T-cell (primary cell): ENCODE measurements at places on chromosomes 6 and 20.

- no peak overlapping the region for H3K4me3 ChIP-seq
- no peak for DNase-seq
- no peaks in the 10 kb centered on the region for H3K36me3 ChIP-seq
- peaks cover 4% of the 10 kb centered on the region for H3K4me1 ChIP-seq
These were observed 29.1 kb downstream of the GPX6 start for GRCh38 chr6:28486533-28486932.

DNA sequence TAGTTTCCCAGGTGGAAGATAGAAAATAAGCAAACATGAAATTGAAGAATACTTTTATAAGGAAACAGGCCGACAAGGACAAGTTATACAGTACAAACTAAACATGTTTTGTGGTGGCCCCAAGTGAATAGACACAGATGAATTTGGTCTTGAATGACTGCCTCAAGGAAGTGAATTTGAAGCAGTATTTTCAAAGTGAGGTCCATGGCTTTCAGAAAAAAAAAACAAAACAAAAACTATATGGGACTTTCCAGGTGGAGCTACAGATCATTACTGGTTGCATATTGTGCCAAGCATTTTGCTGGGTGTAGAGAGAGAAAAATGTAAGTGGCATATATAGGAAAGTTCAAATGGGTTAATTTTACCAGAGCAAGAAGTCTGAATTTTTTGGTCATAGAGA, 68.8 kb downstream of the CYB5R4 start:
- H3K27ac ChIP-seq = no peak overlapping the region
- no peak for DNase-seq
- no peaks in the 10 kb centered on the region for H3K36me3 ChIP-seq
- H3K27me3 ChIP-seq = no peaks in the 10 kb centered on the region
- H3K4me3 ChIP-seq = no peak overlapping the region

DNA sequence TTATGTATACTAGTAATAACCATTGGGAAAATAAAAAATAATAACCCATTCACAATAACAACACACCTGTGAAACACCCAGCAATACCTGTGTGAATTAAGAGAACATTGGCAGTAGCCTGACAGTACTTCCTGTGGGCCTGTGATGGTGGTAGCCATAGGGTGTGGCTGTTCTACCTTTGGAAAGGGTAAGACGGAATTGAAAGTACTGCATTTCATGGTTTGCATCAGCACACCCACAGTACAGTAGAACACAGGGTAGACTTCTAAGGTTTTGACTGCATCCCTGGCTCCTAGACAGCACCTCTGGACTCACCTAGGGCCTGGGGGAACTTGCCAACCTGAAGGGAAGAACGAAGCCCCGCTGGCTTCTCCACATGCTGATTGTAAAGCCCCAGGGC, 279.8 kb downstream of the HTR1B start:
- no peak for DNase-seq
- no peaks in the 10 kb centered on the region for H3K4me1 ChIP-seq
- H3K27ac ChIP-seq = no peak overlapping the region

GRCh38 chr20:36491901-36492617, 49.3 kb upstream of the MYL9 start:
- peak; percentile 58 for DNase-seq
- H3K4me3 ChIP-seq = peak overlapping the region; percentile 39
- peak overlapping the region; percentile 90 for H3K27ac ChIP-seq
- peaks cover 12% of the 10 kb centered on the region for H3K36me3 ChIP-seq

- H3K36me3 ChIP-seq = no peaks in the 10 kb centered on the region
- DNase-seq = no peak
- peaks cover 6% of the 10 kb centered on the region for H3K27me3 ChIP-seq
- H3K4me1 ChIP-seq = no peaks in the 10 kb centered on the region
- no peak overlapping the region for H3K27ac ChIP-seq
These were observed 127.0 kb downstream of the PKHD1 start for GRCh38 chr6:51960419-51960818.

- H3K27ac ChIP-seq = no peak overlapping the region
- no peak for DNase-seq
- H3K36me3 ChIP-seq = no peaks in the 10 kb centered on the region
- H3K27me3 ChIP-seq = no peaks in the 10 kb centered on the region
- H3K4me1 ChIP-seq = peaks cover 9% of the 10 kb centered on the region
These were observed 17.5 kb downstream of the CEBPB start for GRCh38 chr20:50208085-50208491.

- no peak overlapping the region for H3K27ac ChIP-seq
- H3K27me3 ChIP-seq = no peaks in the 10 kb centered on the region
- DNase-seq = no peak
- no peak overlapping the region for H3K4me3 ChIP-seq
- H3K4me1 ChIP-seq = no peaks in the 10 kb centered on the region
- H3K36me3 ChIP-seq = no peaks in the 10 kb centered on the region
These were observed 21.6 kb downstream of the ADGRG6 start for GRCh38 chr6:142323377-142323776.

DNA sequence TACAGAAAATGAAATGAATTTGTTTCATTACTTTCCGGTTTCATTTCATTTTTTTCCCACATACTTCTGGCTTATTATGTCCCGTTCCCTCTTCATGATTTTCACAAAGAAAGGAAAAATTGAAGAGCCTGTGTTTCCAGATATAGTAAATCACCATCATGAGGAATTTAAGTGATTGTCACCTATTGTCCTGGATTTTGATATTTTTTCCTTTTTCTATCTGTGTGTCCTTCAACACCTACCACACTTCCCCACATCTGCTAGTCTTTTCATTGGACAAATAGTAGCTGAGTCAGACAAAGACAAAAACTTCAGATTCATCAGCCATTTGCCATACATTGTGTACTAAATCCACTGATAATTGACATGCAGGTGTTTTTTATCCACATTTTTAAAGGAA, 258.2 kb upstream of the HSF2 start:
- H3K27ac ChIP-seq = no peak overlapping the region
- no peaks in the 10 kb centered on the region for H3K36me3 ChIP-seq
- no peaks in the 10 kb centered on the region for H3K4me1 ChIP-seq
- no peak for DNase-seq
- no peaks in the 10 kb centered on the region for H3K27me3 ChIP-seq
- no peak overlapping the region for H3K4me3 ChIP-seq

DNA sequence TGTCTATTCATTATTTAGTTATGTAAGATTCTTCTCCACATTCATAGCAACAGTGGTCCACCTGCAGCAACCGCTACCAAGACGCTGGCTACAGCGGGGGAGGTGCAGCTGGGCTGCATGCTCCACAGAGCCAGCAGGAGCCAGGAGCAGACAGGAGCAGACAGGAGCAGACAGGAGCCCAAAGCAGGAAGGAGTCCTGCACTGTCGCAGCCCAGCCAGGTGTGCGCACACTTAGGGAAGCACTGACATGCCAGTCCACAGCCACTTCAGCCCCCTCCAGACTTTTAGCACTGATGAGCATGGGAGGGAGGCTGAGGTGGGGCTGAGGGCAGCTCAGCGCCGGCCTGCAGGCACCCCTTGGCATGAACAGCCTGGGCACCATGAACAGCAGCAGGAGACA, 19.6 kb downstream of the KIF16B start:
- H3K27ac ChIP-seq = no peak overlapping the region
- no peaks in the 10 kb centered on the region for H3K36me3 ChIP-seq
- H3K4me1 ChIP-seq = no peaks in the 10 kb centered on the region
- no peak overlapping the region for H3K4me3 ChIP-seq
- DNase-seq = no peak
- no peaks in the 10 kb centered on the region for H3K27me3 ChIP-seq

- no peak for DNase-seq
- H3K4me1 ChIP-seq = peaks cover 14% of the 10 kb centered on the region
- no peak overlapping the region for H3K27ac ChIP-seq
- no peaks in the 10 kb centered on the region for H3K27me3 ChIP-seq
These were observed 249.5 kb downstream of the SOX4 start for GRCh38 chr6:21842875-21843645.

DNA sequence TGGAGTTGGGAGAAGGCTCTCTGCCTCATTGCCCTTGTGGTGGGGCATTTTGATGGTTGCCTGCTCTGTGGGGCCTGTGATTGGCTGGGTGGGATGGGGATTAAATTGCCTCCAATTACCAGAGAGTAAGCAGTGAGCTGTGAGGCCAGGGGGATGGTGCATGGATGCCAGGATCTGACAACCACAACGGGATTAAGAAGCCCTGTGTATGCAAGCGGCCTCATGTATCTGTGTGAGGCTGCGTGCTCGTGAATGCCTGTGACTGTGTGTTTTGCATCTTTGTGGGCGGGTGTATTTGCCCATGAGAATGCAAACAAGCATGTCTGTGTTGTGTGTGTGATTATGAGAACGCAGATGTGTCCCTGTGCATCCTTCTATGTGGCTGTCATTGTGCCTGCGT, 46.1 kb downstream of the CD40 start:
- H3K4me3 ChIP-seq = no peak overlapping the region
- no peaks in the 10 kb centered on the region for H3K4me1 ChIP-seq
- no peaks in the 10 kb centered on the region for H3K36me3 ChIP-seq

GRCh38 chr6:106452628-106453027, 92.1 kb downstream of the CRYBG1 start:
- H3K27ac ChIP-seq = no peak overlapping the region
- H3K27me3 ChIP-seq = no peaks in the 10 kb centered on the region
- no peak overlapping the region for H3K4me3 ChIP-seq

- no peaks in the 10 kb centered on the region for H3K27me3 ChIP-seq
- H3K4me3 ChIP-seq = no peak overlapping the region
- no peaks in the 10 kb centered on the region for H3K4me1 ChIP-seq
- no peak for DNase-seq
- no peaks in the 10 kb centered on the region for H3K36me3 ChIP-seq
These were observed 29.7 kb downstream of the GABRR1 start for GRCh38 chr6:89187504-89187903.
